Cortex of kidney (tissue), 1 donor: ENCODE measurements at places on chromosomes 11 and 22.

- DNase-seq: no peak
Observed at GRCh38 chr11:67213178-67213621, 53.1 kb upstream of the GRK2 start.

DNA sequence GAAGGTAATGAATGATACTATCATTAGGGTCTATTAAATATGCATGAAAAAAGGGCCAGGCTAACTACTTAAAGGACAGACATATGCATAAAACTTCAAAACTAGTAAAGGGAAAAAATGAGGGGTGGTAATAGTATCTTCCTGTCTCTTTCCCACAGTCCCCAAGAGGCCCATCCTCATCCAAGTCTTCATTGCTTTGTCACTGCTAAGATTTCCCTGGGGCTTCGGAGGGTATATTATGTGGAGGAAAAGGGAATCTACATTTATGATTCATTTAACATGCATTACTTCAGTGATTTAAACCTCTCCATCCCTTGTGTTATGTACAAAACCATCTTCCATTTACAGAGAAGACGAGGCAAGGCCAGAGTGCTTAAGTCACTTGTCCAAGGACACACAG is 66.1 kb downstream of the CWC15 start:
- DNase-seq: no peak

DNA sequence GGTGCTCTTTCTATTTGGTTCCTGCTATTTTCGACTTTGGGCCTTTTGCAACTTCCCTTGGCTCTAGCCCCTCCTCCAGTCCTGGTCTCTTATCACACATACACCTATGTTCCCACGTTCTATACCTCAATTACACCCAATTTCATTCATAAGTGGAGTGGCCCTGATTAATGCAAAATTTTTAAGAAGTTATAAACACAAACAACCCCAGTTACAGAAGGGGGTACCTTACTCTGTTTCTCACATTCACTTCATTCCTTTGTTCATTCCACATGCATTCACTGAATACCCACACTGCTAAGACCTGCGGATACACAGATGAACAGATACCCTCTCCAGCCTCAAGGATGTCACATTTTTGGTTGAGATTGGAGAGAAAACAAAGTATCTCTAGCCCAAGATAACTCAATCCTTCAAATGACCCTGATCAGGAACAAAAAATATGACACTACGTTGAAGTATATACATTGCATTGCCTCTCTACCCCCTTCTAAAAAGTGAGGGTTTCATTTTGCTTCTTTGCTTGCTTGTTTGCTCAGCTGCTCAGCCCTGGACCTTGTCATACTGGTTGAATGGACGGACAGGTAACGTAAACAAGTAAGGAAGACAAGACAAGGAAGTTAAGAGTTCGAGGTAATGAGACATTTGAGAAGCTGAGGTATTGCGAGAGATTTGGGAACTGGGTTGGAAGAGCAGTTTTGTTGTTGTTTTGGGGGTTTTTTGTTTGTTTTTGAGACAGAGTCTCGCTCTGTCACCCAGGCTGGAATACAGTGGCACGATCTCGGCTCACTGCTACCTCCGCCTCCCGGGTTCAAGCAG is 3.6 kb upstream of the VPS37C start:
- no peak for DNase-seq

DNA sequence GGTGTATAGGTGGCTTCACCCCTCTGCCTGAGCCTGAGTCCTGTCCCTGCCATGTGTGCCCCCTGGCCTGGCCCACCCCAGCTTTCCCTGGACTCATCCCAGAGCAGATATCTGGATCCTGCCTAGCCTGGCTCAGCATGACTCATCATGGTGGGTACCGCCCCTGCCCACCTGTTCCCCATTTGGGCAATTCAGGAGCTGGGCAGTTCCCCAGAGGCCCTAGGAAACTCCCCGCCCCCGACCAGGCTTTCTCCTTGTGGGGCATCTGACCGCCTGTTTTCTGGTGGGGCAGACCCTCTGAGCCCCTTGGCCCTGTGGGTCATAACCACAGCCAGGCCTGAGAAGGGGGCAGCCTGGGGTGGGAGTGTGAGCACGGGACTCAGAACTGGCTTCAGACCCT is 4.4 kb downstream of the TSPO start:
- DNase-seq: no peak

DNA sequence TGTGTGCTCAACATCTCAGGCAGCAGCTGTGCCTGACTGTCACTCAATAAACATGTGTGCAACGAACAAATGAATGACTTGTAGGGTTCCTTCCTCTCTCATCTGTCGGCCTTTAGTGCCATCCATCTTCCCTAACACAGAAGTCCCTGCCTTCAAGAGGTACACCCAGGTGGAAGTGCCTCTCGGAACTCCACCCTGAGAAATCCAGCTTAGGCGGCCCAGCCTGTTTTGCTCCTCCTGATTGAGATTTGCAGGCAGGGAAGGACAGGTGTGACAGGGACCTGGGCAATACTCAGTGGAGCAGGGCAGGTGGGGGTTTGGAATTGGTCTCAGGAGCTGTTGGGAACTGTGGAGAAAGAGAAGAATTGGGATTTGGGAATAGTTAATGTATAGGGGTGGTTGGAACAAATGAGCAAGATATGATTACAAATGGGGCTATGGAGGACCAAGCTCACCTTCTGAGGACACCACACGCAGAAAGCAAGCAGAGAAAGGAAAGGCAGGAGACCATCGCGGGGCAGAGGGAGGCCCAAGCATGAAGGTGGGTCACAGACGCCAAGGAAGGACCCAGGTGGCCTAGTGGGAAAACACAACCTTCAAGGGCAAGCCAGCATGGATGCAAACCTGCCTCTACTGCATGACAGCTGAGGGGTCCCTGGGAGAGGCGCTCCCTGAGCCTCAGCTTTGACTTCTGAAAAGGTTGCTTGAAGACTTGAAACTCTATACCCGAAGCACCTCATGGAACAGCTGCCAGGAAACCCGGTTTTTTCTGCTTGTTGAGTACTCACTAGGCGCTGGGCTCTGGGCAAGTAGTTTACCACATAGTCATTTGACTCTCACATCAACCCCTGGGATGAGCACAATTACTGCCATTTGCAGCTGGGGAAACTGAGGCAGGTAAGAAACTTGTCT is 40.9 kb upstream of the ANO1 start:
- no peak for DNase-seq

DNA sequence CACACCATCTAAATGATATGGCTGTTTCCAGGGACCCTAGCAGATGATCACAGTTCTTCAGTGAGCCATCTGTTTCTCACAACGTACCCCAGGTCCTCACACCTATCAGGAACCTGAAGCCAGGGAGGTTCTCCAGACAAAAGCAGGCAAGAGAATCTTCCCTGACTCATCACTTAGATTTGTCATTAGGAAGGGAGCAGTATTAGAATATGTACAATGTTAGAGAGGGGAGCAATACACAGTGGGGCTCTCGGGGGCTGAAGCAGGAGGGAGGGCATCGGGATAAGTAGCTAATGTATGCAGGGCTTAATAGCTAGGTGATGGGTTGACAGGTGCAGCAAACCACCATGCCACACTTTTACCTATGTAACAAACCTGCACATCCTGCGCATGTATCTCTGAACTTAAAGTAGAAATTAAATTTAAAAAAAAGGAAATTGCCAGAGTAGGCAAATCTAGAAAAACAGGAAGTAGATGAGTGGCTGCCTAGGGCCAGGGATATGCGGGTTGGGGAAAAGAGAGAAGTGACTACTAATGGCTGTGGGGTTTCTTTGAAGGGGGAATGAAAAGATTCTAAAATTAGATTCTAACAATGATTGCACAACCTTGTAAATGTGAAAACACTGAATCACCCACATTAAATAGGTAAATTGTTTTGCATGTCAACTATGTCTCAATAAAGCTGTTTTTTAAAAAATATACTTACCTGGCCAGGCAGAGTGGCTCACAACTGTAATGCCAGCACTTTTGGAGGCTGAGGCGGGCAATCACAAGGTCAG is 14.4 kb downstream of the C22orf42 start:
- no peak for DNase-seq

DNA sequence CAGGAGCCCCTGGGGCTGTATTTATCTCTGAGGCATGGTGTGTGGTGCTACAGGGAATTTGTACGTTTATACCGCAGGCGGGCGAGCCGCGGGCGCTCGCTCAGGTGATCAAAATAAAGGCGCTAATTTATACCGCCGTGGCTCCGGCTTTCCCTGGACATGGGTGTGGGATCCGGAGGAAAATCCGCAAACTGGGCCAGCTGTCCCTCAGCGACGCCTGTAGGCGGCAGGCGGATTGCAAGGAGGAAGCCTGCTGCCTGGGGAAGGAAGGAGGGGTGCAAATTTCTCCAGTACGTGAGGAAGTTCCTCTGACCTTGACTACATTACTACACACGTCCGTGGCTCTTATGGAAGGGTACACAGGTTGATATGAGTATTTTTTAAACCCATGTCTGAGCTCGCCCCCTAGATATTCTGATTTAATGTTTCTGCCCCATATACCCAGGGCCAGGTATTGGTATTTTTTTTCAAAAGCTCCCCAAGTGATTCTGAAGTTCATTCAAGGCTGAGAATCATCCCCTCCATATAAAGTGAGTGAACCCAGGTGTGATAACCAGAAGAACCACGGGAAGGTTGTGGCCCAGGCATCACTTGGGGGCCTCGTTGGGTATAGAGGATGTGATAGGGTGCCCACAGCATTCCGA is 2.8 kb downstream of the MYOD1 start:
- no peak for DNase-seq

- no peak for DNase-seq
Observed at GRCh38 chr11:78830277-78830819, 255.7 kb upstream of the NARS2 start.

DNA sequence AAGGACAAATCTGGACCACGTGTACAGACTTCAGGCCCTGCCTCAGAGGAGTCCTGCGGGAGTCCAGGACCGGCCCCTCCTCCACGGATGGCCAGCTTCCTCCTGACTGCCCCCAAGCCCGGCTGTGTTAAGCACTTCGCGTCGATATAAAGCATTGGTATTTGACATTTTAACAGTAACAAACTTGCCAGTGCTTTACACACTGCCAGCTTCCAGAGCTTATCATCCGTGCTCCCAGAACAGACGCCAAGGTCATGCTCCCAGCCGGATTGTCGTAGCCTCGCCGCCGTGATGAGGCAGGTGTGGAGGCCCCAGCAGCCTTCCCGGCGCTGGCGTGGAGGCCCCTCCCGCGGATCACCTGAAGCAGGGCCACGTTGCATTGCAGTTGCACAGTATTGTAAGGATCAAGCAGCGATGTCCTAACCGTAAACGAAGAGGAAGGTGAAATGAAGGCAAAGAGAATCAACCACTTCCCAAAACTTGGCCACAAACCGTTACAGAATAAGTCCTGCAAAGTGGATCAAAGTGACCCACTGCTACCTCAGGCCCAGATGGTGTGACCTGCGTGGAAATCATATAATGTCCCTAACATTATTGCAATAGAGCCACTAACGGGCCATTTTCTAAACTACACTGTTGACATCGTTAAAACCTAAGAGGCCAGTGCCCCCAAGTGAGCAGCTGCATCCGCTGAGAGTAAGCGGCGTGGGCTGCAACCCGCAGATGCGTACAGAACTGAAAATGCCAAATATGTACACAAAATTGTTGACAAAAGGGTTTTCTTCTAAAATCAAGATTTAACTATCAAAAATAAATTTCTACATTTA is 51.6 kb downstream of the CERK start:
- DNase-seq: no peak

- DNase-seq: no peak
Observed at GRCh38 chr11:47258317-47258902, 614 bp downstream of the NR1H3 start.

DNA sequence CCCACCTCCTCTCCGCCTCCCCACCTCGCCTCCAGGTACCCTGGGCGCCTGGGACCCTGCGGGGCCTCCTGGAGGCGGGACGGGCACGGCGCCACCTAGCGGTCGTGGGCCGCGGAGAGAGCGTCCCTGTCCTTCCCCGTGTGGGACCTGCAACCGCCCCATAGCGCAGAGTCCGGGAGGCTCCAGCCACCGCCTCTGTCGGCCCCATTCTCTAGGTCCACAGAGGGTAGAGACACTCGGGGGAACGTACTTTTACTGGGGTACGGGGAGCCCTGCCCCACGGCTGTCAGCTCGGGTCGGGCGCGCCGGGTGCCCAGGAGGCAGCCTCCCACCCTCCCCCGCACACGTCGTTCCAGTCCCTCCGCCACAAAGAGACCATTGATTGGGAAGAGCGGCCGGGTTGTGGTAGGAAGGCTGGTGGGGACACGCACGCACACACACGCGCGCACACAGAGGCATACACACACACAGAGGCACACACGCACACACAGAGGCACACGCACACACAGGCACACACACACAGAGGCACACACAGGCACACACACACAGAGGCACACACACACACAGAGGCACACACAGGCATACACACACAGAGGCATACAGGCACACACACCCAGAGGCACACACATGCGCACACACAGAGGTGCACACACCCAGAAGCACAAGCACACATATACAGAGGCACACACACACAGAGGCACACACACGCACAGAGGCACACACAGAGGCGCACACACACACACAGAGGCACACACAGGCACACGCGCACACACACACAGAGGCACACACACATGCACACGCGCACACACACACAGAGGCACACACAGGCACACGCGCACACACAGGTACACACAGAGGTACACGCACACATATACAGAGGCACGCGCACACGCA is 12.6 kb upstream of the NECTIN1 start:
- no peak for DNase-seq

GRCh38 chr22:30882974-30883533 is 85.5 kb downstream of the MORC2 start:
- DNase-seq: no peak

- no peak for DNase-seq
Observed at GRCh38 chr22:50700387-50701075, 27.9 kb downstream of the SHANK3 start.

- DNase-seq: no peak
Observed at GRCh38 chr22:40043081-40043480, 48.3 kb downstream of the FAM83F start.

DNA sequence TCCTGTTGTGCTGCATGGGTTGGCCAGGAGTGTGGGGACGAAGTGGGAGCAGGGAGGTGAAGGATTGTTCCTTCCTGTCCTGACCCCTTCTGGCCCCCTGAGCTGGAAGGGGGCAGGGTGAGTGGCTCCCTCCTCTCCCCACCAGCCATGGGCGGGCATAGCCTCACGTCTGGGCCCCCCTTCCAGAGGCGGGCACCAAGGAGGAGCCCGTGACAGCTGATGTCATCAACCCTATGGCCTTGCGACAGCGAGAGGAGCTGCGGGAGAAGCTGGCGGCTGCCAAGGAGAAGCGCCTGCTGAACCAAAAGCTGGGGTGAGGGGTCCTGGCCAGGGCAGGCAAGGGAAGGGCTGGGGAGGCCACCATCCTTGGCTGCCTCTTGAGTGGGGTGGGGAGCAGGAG is 3.4 kb downstream of the SART1 start:
- no peak for DNase-seq

GRCh38 chr22:43236411-43237166 is 49.7 kb upstream of the TTLL12 start:
- no peak for DNase-seq

DNA sequence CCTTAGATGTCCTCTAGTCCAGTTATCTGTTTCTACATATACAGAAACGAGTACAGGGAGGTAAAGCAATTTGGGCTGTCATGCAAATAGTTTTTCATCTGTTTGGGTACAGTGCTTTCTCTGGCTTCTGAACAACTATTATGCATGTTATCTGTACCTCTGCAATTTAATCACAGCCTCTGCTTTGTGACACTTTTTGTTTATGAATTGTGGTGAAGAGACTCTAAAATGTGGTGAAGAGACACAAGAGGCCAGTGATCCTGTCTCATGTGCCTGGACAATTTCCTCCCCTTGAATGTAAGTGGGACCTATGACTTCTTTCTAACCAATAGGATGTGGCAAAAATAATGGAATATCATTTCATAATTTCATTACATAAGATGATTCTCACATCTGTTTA is 130.3 kb upstream of the ARHGAP42 start:
- no peak for DNase-seq

GRCh38 chr11:34449013-34449412 is 10.3 kb downstream of the CAT start:
- no peak for DNase-seq
